Testis (tissue), 5 donors: ENCODE measurements at places on chromosomes 13 and 19.
A peak's percentile ranks its signal among the peaks of the same experiment; 100 is the strongest.

- no peak overlapping the region for H3K27ac ChIP-seq
- no peaks in the 10 kb centered on the region for H3K36me3 ChIP-seq
- no peak for DNase-seq
- no peaks in the 10 kb centered on the region for H3K27me3 ChIP-seq
- peak overlapping the region; percentile 54 for H3K4me3 ChIP-seq
Measured at GRCh38 chr13:102401265-102401664, 583 bp downstream of the FGF14 start.

DNA sequence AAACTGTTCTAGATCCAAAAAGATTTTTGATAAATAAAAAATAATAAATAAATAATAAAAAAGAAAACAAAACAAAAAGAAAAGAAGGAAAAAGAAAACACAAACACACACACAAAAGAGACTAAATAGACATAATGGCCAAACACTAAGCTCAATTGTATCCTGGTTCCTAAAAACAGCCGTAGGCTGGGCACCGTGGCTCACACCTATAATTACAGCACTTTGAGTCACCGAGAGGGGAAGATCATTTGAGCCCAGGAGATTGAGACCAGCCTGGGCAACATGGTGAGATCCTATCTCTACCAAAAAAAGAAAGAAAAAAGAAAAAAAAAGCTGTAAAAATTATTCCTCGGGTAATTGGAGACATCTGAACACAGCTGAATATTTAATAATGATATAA is 8.9 kb downstream of the ETHE1 start:
- H3K4me3 ChIP-seq: no peak overlapping the region
- H3K27ac ChIP-seq: no peak overlapping the region
- no peaks in the 10 kb centered on the region for H3K27me3 ChIP-seq
- H3K36me3 ChIP-seq: no peaks in the 10 kb centered on the region
- no peaks in the 10 kb centered on the region for H3K4me1 ChIP-seq

DNA sequence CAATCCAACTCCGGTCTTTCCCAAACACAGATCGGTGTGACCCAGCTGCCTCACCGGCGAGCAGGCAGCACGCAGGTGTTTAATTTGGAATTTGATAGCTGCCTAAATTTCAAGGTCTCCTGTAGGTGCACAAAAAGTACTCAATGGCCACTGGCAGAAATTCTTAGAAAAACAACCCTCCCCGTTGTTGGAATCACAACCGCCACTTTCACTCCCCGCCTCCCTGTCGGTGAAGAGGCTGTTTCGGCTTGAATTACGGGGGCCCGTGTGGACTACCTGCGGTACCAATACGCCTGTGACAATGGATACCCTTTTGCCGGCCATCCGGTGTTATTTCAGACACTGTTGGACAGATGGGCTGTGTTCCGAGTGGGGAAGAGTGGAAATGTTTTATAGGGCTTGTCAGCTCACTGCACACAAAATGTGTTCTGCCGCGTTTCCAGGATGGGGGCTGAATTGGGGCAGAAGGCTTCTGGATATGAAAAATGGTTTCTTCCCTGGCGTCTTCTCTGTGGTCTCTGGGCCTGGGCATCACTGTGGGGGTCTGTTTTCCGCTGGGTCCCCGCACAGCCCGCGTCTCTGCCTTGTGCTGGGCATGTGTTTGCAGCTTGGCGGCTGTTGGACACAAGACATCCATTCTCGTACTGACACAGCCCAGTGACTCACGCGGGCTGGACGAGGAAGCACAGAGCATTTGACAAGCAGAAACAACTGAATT is 45.4 kb downstream of the ZIC5 start:
- peaks cover 3% of the 10 kb centered on the region for H3K4me1 ChIP-seq
- DNase-seq: peak; percentile 43
- H3K36me3 ChIP-seq: no peaks in the 10 kb centered on the region
- H3K4me3 ChIP-seq: no peak overlapping the region

GRCh38 chr13:101412076-101412475 is 4.2 kb downstream of the NALCN start:
- no peak overlapping the region for H3K27ac ChIP-seq
- DNase-seq: no peak
- H3K36me3 ChIP-seq: no peaks in the 10 kb centered on the region
- no peaks in the 10 kb centered on the region for H3K27me3 ChIP-seq
- H3K4me1 ChIP-seq: no peaks in the 10 kb centered on the region
- no peak overlapping the region for H3K4me3 ChIP-seq

GRCh38 chr13:22198641-22199217 is 527.9 kb downstream of the FGF9 start:
- no peaks in the 10 kb centered on the region for H3K27me3 ChIP-seq
- no peak overlapping the region for H3K4me3 ChIP-seq
- no peak overlapping the region for H3K27ac ChIP-seq
- no peak for DNase-seq
- no peaks in the 10 kb centered on the region for H3K36me3 ChIP-seq

- no peaks in the 10 kb centered on the region for H3K36me3 ChIP-seq
- DNase-seq: peak; percentile 87
- no peak within 1 kb of the TSS for H3K4me3 ChIP-seq
- H3K27ac ChIP-seq: no peak within 1 kb of the TSS
Measured at GRCh38 chr19:15479391-15480345, at the start of gene PGLYRP2. Gene PGLYRP2, minus strand, starts transcription at chr19:15479501. Its CDS starts 130 bp downstream, at chr19:15479371.
